SK-MEL-5 (cell line): ENCODE measurements at places on chromosomes 7 and 10.

DNA sequence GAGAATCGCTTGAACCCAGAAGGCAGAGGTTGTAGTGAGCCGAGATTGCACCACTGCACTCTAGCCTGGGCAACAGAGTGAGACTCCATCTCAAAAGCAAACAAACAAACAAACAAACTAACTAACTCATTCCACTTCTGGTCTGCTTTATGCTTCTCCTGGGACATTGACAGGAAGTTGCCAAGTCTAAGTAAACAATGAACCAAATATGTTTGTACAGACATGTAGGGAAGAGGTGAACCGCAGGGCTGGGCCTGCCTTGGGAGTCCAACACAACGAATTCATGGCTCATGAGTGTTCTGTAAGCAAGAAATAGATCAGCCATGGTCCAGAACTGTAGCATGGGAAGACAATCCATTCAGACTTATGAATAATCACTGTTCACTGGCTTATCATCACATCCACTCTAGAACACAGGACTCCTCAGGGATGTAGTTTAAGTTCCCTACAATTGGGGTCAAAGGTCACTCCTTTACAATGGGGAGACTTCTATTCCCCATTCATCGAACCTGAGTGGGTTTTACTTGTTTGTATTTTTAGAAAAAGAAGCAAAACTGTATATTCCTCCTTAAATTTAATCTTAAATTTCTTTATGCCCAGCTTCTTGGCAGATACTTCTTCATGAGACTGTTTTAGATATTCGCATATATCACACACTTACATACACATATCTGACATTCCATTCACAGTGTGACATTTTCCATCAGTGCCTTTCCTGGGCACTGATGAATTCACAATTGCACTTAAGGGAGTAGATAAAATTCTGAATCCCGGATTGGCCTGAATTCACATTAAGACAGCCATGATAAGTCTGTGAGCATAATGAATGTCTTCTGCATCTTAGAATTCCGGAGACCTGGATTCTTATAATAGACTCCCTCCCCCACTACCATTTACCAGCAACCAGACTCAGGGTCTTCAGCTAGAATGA, 159.1 kb upstream of the EEPD1 start:
- DNase-seq: no peak

DNA sequence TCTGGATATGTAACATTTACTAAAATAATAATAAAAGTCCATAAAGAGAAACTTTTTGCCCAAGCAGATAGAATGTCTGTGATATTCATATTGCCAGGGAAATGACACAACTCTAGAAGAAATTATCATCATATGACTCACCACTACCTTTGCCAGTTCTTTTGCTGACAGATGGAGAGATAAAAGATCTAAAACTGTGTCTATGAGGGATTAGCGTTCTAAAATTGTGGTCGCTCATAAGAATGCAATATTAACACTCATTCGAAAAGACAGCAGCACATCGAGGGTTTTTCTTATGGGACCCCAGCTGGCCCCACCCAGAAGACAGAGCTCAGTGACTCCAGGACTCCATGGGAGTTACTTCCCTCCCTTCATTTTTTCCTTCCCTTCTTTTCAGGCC, 16.6 kb upstream of the LANCL2 start:
- DNase-seq: no peak

DNA sequence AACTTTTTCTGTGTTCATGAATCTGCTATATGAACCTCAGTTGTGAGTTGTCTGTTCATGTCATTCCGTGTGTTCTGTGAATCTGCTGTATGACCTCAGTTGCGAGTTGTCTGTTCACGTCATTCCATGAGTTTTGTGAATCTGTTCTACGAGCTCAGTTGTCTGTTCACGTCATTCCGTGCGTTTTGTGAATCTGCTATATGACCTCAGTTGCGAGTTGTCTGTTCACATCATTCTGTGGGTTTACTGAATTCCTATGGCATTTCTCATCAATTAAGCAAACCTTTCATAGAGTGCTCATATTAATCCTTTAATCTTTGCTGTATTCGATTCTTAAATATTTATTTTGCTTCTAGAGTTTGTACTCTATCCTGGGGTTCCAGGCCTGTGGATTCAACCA, 150.6 kb downstream of the DIP2C start:
- no peak for DNase-seq

DNA sequence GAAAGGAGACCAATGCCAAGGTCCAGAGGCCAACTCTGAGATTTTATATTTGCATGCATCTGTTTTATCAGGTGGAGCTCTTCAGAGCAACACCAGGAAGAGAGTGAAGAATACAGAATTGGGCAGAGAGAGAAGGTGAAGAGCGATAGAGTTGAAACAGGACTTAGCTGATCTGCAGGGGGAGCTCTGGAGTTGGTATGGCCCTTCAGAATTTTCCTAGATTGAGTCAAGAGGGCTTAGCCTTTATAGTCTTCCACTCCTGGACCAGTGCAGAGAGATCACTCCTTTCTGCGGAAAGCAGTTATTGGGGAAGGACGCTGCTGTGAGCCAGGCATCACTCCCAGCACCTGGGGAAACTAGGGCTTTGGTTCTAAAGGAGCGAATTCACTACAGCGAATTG, 105.0 kb upstream of the DGKB start:
- DNase-seq: peak; percentile 76

- DNase-seq: no peak
Measured at GRCh38 chr7:27826357-27826756, 86.4 kb downstream of the TAX1BP1 start.

DNA sequence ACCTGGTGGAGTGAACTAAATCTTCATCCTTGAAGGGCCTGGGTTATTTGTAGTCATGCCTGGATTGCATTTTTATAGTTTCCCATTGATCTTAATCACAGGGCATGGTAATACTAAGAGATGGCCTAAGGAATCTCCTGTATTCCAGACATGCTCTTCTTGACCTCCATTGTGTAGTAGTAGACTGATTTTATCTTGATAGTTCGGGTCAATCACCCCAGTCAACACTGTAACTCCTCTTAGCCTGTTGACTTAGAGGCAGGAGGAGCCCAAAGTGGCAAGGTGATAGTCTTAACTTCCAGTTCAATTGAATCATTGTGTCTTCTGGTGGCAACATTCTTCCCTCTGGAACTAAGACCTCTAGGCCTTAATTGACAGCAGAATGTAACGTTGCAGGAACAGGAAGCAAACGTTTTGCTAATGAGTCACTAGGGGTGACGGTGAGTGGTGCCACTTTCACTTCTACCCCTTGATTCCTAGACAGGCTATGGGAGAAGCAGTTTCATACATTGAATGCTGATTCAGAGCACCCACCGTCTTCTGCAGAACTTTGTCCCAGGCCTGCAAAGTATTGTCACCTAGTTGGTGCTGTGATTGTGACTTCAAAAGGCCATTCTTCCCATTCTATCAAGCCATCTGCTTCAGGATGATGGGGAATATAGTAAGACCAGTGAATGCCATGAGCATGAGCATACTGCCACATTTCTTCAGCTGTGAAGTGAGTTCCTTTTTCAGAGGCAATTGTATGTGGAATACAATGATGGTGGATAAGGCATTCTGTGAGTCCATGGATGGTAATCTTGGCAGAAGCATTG, 24.0 kb upstream of the PAPSS2 start:
- peak; percentile 23 for DNase-seq

- DNase-seq: no peak
Measured at GRCh38 chr10:2077231-2077630, 339.9 kb upstream of the ADARB2 start.

DNA sequence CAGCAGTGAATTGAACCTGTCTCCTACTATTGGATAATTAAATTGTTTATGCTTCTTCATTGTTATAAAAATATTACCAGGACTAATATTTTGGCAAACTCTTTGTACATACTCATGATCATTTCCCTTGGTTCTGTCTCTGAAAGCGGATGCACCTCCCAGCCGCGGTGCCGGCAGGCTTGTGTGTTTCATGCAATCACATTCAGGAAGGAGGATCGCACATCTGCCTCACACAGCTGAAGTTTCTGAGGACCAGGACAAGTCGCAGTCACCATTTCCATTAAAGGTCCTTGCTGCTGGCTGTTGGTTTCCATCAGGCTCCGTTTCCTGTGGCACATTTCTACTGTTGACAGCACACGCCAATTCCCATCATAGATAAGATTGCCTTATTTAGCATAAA, 117.8 kb upstream of the SHH start:
- DNase-seq: no peak

GRCh38 chr7:96649981-96650380, 59.7 kb downstream of the SEM1 start:
- DNase-seq: peak; percentile 54

GRCh38 chr10:78518224-78518623, 484.6 kb downstream of the RPS24 start:
- DNase-seq: no peak

- DNase-seq: no peak
Measured at GRCh38 chr10:119441921-119442757, 100.4 kb downstream of the RGS10 start.

DNA sequence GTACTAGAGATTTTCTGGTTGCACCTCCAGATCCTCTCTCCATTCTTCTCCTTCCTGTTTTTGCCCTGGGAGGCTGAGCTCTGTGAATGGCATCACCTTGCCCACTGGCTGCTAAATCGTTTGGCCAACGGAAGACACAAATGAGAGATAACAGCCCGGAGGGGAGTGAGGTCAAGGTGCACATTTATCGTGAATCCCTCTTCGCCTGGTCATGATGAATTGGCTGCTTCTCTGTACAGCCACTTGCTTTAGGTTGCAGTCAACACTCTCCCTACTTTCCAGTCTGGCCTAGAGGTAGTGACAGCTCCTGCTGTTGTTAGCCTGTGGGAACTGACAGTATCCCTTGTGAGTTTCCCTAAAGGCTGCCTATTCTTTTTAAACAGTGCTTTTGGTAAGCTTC, 85.4 kb upstream of the CHCHD3 start:
- DNase-seq: no peak
